ENCODE measurements at places on chromosomes 12 and 14. TPM values are rescaled to one million over a fixed set of nuclear protein-coding genes. Genes with fewer than 3 reads are reported as not detected.

DNA sequence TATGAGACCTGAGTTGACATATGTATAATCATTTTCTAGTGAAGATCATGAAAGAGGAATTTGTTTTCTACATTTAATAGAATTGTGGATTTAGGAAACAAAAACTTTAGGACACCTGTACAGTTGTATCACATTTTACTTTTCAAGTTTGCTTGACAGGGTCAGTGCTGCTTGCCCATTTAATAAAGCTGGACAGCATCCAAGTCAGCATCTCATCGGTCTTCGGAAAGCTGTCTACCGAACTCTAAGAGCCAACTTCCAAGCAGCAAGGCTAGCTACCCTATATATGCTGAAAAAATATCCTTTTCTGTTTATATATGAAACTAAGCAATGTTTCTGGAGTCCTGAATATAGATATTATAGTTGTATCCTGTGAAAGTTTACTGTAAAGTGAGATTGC is 52.3 kb downstream of the VEZT start:
- no peak for DNase-seq

GRCh38 chr14:32996343-32996742 is 57.7 kb downstream of the NPAS3 start:
- no peak for DNase-seq

DNA sequence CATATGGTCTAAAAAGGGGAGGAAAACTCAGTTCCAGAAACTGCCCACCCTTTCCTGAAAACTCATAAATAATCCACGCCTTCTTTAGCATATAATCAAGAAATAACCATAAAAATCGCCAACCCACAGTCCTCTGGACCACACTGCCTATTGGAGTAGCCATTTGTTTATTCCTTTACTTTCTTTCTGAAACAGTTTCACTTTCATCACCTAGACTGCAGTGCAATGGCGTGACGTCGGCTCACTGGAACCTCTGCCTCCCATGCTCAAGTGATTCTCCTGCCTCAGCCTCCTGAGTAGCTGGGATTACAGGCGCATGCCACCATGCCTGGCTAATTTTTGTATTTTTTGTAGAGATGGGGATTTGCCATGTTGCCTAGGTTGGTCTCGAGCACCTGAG is 44.2 kb downstream of the CLMN start:
- DNase-seq = no peak

GRCh38 chr12:131828671-131829355 is 620 bp downstream of the MMP17 start:
- no peak for DNase-seq

GRCh38 chr12:53743266-53744129 is 8.3 kb downstream of the CISTR start:
- no peak for DNase-seq

DNA sequence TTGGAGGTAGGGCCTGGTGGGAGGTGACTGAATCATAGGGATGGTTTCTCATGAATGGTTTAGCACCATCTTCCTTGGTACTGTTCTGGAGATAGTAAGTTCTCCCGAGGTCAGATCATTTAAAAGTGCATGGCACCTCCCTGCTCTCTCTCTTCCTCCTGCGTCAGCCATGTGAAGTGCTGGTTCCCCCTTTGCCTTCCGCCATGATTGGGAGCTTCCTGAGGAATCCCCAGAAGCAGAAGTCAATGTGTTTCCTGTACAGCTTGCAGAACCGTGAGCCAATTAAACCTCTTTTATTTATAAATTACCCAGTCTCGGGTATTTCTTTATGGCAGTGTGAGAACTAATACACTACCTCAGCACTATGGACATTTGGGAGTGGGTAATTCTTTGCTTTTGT is 4.8 kb upstream of the LGMN start:
- DNase-seq = no peak

DNA sequence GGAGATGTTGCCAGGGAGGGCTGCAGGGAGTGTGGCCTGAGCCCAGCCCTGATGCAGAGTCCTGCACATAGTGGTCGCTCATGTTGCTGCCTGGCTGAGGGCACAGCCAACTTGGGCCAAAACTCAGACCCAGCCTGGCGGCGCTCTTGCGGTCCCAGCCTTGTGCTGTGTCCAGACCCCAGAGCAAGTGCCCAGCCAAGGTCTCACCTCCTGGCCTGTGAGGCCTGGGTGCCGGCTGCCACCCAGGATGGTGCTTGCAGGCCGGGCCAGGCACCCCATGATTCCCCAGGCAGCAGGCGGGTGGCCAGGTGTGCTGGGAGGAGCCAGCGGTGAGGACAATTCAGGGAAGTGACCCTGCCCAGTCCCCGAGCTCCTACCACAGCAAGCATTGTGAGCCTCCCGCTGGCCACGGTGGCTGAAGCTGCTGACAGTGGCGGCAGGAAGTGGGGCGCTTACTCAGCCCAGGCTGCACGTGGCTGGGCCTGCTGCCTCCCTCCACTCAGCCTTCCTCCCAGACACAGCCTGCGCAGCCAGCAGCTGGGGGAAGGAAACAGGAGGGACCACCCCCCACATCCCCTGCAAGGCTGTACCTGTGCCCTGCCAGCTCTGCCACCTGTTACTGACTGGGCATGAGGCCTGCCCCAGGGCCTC is 17.7 kb upstream of the PGF start:
- DNase-seq = no peak

DNA sequence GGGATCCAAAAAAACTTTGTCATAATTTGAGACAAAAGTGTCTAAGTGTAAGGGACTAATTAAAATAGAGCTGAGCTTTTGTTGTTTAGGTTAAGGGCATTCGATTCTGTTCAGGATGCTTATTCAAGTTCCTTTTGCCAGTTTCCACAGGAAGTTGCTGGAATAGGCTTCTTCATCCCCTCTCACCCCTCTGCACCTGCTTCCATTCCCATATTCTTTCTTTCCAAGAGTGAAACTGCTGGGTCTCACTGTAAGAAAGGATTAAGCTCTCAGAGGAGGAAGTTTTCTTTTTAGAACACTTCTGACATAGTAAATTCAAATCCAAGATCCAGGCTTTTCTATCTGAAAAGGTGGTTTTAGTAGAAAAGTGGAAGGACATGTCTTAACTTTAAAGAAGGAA is 61.4 kb downstream of the POLR3B start:
- DNase-seq = no peak

PRH2 gene
- polyA plus RNA-seq = 0.33 TPM

All from forelimb muscle (tissue), 1 donor.